ENCODE measurements at places on chromosomes 2 and 18.
A peak's percentile ranks its signal among the peaks of the same experiment; 100 is the strongest.

GRCh38 chr2:206820807-206821206 lies 55.4 kb downstream of the FASTKD2 start:
- no peak for DNase-seq

- no peak for DNase-seq
Measured at GRCh38 chr2:168734199-168734760, 68.2 kb upstream of the NOSTRIN start.

DNA sequence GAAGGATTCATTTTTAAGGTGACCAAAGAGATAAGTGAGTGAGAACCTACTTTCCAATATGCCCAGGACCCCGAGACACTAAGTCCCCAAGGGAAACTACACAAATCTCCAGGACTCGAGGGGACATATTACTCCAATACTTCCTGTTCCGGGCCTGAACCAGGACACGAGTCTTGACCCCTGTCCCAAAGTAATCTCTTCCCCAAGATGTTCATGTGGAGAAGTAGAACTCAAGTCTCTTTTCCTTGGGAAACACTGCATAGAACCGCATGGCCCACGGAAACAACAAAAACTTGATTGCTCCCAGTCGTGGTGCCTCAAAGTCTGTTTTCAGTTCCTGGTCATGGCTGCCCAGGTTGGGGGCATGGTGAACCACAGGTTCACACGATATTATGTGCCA lies 87.2 kb upstream of the ZEB2 start:
- DNase-seq = no peak

DNA sequence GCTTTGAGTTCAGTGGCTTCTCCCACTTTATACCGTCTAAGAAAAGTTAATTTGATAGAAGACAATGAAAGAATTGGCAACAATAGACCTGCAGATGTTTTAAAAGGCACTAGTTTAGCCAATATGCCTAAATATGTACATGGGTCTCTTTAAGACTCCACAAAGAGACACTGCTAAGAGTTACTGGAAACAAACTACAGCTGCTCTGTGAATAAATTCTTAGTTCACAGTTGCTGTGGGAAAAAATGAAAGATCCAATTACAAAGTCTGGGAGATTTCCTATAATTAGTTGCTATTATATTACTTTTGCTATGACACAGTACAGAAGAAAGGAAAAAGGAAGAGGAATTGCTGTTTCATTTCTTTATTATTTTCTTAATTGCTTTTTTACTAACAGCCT lies 34.3 kb downstream of the SCN9A start:
- DNase-seq = no peak

- no peak for DNase-seq
Measured at GRCh38 chr2:122707224-122707824, 951.9 kb downstream of the TSN start.

DNA sequence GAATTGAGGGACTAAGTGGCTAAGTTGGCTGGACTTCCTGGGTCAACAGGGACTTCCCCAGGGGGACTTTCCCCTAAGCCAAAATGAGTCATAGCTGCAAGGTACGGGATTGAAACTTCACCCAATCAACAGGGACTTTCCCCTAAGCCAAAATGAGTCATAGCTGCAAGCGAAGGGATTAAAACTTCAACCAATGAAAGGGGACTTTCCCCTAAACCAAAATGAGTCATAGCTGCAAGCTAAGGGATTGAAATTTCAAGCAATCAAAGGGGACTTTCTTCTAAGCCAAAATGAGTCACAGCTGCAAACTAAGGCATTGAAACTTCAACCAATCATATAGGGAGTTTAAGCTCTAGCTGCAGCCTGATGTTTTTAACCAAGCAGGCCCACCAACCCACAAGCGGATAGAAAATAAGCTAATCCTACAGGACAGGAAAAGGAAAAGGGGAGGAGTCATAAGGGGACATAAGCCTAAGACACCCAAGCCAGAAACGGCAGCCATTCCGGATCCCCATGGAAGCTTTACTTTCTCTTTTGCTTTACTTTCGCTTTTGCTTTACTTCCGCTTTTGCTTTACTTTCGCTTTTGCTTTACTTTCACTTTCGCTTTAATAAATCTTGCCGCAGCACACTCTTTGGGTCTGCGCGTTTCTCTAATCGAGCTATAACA lies 1375.4 kb upstream of the CELF4 start:
- peak; percentile 42 for DNase-seq

GRCh38 chr2:78262713-78263375 lies 740.7 kb upstream of the LRRTM4 start:
- no peak for DNase-seq

DNA sequence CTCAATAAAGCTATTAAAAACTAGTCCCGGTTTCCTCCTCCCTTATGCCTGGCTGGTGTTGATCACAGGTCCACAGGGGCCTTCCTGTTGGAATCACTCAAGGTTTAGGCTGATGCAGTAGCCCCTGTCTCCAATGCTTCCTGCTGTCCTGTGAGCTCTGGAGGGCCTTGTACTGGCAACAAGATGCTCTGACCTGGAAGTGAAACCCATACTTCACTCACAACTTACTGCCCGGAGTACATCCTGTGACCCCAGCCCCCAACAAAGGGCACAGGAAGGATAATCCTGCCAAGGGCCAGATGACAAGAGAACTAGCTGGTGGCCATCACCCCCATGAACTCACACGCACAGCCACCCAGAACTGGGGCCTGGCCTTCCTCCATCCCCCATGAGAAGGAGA lies 50.3 kb downstream of the ZBTB7C start:
- no peak for DNase-seq
